ENCODE measurements at places on chromosomes 4 and X.

GRCh38 chr4:174210952-174211490, 72.4 kb downstream of the FBXO8 start:
- no peak for DNase-seq

GRCh38 chr4:18813055-18813454, 791.5 kb upstream of the LCORL start:
- no peak for DNase-seq

- no peak for DNase-seq
Measured at GRCh38 chrX:7926914-7927258, 327 bp downstream of the PNPLA4 start.

DNA sequence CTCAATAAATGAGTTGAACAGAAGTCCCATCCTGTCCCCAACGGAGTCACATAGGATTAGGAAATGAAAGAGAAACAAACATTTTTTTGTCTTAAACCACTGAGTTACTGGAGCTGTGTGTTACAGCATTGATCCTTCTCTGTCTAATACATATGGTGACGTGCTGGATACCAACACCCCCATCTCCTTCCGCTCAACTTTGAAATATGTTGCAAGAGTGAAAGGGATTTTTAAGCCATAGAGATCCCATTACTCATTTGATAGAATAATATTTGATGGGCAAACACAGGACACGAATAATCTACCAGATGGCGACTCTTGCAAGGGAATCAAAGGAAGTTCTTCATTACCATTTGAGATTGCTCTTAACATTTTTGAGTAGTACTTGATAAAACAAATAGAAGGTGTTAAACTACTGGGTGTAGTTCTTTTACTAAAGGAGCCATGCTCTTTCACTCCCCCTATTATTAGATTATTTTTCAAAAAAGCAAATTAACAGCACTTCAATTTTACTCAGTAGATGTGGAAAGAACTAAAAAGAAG, 140.5 kb downstream of the PACRGL start:
- DNase-seq = no peak

GRCh38 chr4:155248002-155248896, 39.8 kb downstream of the NPY2R start:
- no peak for DNase-seq

DNA sequence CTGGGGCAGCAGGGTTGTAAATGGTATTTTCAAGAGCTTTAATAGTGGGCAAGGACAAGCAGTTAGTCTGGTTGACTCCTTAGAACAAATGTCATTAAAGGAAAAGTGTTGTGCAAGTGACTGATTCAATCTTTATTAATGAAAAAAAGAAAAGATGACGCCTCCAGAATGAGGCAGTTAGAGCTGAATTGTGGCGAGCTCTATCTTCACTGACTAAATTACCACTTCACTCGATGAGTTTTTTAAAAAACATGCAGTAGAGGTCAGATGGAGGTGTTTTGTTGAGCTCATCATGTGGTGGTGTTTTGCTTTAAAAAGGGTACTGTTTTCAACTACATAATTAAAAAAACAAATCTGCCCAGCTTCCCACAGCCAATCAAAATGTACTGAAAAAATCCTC, 28.1 kb upstream of the TENM3 start:
- no peak for DNase-seq
